Keratinocyte (primary cell): ENCODE measurements at places on chromosomes 4 and X. TPM values are rescaled to one million over a fixed set of nuclear protein-coding genes. Genes with fewer than 3 reads are reported as not detected.

DNA sequence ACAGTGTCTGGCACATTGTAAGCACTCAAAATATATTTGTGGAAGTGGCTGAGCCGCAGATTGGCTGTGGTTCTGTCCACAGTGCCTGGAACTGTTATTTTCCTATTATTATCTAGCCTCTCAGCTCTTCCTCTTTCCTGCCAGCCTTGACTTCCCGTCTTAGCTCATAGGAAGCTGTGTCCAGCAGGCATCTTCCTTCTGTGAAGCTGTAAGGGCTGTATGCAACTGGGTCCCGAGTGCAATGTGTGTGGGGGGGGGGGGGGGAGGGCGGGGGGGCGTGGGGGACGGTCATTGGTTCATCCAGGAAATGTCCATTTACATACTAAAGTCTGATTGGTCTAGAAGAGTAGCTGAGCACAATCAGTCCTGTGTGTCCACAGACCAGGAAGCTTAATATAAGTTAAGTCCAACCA lies 210.7 kb downstream of the PDGFRA start:
- no peak for DNase-seq

GRCh38 chr4:7193030-7193958 lies 956 bp downstream of the SORCS2 start:
- DNase-seq = no peak

- no peak for DNase-seq
Measured at GRCh38 chr4:150495550-150495949, 86.4 kb upstream of the MAB21L2 start.

- DNase-seq = no peak
Measured at GRCh38 chr4:74714611-74715130, 79.7 kb downstream of the BTC start.

- DNase-seq = no peak
Measured at GRCh38 chr4:85953651-85954018, 406.2 kb downstream of the MAPK10 start.

DNA sequence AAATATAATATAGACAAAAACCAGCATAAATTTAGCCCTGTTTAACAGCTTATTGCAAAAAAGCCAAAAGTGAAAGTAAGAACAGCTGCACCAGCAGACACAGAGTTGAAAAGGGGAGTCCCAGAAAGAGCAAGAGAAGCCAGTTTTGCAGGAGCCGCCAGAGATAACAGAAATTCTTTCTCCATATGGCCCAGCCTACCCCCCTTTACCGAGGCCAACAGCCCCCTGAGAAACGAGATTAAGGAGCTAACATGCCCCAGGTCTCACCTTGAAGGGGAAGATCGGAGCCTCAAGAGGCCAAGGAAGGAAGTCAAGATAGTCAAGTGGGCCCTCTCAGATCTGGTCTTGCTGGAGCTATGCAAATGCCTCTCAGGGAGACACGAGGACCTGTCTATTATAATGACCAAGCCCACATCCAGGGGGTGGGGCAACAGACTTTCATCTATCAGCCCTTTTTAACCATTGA lies 4.8 kb downstream of the ACOX3 start:
- no peak for DNase-seq

RTL3 gene
- not detected in 3 replicates for polyA plus RNA-seq

ELF4 gene
- polyA plus RNA-seq = 13.7 to 25.6 TPM (median 17.6 TPM) in 3 replicates

RGN gene
- polyA plus RNA-seq = not detected in 3 replicates

PCDH19 gene
- 0.01 TPM in 2 of 3 replicates, not detected in the other for polyA plus RNA-seq

BST1 gene
- 0.58 to 1.2 TPM (median 1.1 TPM) in 3 replicates for polyA plus RNA-seq

GPR82 gene
- not detected in 3 replicates for polyA plus RNA-seq

ABCG2 gene
- 3.4 to 5.3 TPM (median 4.9 TPM) in 3 replicates for polyA plus RNA-seq

PNMA6F gene
- polyA plus RNA-seq = not detected in 3 replicates
